Stimulated activated CD4-positive, alpha-beta T cell treated with anti-CD3 and anti-CD28 coated beads, TNF-alpha, amount 100 ng/mL, for 4 hours (primary cell): ENCODE measurements at places on chromosomes 2 and 18.

DNA sequence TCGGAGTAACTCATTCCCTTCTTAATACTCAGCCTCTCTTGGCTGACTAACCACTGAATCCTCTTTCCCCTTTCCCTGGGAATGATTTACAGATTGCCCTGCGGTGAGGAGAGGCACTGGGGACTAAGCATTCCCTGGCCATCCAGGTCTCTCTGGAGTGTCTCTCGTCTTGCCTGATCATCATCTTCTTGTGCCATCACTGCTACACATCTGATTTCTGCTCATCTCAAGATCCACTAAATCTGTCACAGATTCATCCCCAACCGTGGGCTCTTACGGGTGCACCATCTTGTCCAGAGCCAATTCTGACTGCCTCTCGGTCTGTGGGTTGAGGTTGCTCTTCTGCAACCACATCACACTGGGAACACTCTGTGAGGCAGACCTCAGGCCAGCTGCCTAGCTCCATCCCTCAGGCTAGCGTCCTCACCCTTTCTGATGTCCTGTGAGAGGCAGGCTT lies 12.0 kb downstream of the SFTPB start:
- no peak for DNase-seq

GRCh38 chr2:100141906-100142305 lies 484 bp downstream of the AFF3 start:
- DNase-seq, result no peak

- DNase-seq, result no peak
Measured at GRCh38 chr2:239803102-239803765, 221.9 kb downstream of the NDUFA10 start.

DNA sequence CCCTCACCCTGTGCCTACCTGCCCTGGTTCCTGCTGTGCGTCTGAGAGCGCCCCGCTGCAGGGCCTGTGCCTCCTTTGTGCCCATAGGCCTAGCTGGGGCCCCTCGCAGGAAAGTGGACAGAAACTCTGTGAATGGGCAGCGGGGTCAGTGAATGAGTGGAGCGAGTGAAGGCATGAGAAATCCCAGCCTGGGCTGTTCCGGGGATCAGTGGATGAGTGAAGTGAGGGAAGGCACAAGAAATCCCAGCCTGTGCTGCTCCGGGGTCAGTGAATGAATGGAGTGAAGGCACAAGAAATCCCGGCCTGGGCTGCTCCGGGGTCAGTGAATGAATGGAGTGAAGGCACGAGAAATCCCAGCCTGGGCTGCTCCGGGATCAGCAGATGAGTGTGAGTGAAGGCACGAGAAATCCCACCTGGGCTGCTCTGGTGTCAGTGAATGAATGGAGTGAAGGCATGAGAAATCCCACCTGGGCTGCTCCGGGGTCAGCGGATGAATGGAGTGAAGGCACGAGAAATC lies 2.0 kb downstream of the COLEC11 start:
- no peak for DNase-seq

DNA sequence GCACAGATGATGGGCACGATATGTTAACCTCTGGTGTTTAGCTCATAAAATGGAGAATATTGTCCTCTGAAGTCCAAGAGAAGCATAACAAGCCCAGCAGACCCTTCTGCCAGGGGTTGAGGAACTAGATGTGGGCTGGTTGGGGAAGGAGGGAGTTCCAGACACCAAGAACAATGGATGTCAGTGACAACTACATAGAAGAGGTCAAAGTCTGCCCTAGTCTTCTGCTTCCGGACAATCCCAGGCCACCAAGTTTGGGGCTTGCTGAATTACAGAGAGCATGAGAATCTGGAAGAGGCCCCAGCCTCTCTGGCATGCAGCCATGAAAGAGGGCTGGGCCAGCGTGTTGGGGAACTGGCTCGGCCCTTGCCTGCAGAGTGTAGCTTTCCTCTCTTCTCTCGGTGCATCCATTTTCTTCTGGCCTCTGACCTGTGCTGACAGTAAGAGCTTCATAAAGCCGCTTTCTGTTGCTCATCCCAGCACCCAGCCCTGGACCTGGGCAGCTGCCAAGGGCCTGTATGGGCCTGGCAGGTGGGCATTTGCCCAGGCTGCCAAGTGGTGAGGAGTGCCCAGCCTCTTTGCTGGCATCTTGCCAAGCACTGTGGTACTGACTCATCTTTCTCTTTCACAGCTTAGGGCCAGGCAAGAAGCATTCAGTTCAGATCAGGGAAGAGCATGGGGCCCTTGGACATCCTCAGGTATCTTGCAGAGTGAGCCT lies 14.6 kb upstream of the LAPTM4A start:
- no peak for DNase-seq

DNA sequence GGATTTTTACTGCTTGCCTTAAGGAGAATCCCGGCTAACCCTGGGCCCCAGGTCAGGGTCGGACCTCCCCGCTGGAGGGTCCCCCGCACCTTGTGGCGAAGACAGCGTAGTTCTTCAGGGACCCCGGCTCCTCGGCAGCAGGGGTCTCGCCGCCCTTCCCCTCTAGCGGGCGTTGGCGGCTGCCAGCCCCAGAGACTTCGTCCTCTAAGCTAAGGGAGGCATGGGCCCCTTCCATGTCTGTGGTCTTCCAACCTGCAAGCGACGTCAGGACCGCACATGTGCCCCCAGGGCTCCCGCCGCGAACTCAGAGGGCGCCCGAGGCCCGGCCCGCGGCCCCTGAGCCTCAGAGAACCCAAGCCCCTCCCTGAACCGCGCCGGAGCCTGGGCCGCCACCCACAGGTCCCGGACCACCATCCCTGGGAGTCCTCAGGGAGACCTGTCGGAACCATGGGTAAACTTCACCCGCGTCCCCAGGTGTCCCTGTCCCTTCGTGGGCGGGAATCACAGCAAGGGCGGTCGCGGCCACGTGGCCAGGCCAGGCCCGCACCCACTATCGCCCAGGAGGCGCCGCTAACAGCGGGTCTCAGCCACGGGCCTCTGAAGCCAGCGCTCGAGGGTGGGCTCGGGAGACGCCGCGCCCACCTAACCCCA lies 562 bp downstream of the ANKMY1 start:
- DNase-seq, result no peak

DNA sequence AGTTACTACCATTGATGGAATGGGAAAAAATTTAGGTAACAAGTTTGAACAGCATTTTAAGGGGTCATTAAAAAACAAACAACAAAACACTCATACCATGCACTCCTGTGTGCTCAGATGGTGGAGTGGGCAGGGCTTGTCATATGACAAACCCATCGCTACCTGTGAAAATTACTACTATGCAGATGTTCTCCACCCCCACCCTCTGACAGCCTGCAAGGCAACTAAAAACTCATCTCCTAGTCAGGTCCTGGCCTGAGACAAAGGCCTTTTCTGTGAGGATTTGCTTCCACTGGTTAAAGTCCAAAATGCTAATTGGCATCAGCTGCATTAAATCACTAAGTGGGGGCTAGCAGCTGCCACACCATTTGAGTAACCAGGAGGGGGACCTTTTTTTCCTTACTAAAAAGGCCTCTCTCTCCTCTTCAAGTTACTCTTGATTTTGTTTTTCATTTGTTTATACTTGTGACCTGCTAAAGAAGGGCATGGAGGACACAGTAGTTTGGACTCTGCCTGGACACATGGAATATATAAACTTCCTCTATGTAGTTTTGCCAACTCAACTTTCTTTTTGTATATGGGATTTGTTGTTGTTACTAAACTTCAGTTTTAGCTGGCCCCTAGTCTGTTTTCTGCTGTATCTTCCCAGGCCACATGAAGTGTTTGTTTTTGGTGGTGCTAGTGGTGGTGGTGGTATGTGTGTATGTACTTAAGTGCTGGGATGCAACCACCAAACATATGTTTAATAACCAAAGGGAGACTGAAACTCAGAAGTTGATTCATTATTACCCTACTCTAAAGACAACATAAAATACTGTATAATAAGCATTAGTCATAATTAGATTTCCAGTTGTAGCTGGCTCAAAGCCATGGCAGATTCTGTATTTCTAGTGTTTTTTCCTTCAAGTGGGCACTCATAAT lies 121.3 kb downstream of the MAP4K4 start:
- no peak for DNase-seq

DNA sequence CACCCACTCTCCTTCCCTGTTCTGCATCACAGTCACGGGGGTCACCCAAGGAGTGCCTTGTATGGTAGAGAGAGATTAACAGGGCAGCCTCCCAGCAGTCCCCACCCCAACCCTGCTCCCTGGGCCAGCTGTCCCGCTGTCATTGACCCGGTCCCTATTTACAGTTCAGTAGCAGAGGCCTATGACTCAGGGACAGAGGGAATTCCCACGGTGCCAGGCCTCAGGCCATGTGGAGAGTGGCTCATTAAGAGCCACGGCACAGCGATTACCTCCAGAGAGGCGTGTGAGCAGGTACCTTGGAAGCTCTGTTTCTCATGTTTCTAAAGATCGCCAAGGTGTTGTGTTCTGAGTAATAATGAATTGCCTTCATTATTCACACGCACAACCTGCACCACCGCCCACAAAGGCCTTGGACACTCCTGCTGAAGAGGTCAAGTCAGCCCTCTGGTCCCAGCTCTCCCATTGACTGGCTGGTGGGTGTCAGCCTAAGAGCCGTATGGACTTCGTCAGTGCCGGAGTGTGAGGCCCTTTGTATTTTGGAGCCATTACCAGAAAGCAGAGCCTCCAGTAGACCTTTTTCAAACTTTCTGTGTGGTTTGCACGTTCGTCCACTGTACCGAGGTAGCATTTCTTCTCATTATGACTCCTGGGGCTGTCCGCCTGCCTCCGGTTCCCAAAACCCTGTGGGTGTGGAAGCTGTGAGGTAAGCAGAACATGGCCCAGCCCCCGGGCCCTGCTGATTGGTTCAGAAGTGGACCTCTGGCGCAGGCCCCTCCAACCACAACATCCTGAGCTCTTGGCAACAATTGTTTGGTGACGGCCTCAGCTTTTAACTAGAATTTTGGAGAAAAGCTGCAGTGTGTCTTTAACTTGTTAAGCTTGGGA lies 47.0 kb downstream of the SERTAD2 start:
- DNase-seq, result peak; percentile 66

GRCh38 chr2:162017233-162017632 lies 56.8 kb downstream of the DPP4 start:
- DNase-seq, result no peak

DNA sequence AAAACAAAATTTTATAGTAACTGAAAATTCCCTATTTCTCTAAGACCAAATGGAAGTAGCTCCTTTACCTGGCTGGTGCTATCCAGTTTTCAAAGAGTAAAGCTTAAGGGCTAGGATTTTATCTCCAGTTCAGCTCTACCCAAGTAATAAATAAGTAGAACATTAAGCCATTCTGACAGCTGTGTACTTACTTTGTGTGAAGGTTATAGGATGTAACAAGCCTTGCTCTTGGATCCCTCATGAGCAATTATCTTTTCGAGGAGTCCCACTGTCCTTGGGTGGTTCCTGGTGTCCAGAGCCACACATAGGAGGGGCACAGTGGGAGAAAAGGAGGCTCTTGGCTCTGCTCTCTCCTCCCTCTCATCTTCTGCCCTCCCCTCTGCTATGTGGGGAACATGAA lies 45.5 kb downstream of the KIF5C start:
- no peak for DNase-seq

DNA sequence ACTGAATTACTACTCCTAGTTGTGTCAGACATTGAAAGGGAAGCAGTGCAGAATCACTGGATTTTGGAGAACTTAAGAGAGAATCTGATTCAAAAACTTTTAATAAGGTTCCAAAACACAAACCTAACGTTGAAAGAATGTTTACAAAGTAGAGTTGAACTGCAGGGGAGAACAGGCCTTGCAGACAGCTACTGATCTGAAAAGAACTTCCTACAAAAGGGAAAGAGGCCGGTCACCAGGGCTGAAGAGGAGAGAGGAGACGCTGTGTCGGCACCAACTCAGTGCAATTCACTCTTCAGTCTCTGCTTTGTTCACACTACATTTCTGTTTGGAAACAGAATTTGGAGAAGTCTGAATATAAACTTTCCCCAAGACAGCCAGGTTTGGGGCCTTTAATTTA lies 124.0 kb downstream of the GAREM1 start:
- no peak for DNase-seq

DNA sequence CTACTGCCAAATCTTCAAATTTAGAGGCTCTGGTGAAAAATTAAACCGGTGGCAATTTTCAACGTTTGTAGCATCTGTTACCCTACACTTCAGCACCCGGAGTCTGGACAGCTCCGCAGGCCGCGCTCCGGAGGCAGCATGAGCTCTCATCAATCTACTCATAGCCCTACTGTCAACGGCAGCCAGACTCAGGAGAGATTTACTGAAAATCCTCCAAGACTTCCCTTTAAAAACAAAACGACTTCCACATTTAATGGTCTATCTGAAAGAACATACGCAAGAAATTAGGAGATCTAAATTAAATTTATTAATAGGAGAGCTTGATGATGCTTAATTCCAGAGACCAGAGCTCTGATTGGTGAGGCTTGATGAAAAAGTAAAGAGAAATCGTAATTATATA lies 970 bp upstream of the ADCYAP1 start:
- DNase-seq, result no peak

GRCh38 chr2:218671097-218671653 lies 627 bp downstream of the RNF25 start:
- DNase-seq, result no peak

DNA sequence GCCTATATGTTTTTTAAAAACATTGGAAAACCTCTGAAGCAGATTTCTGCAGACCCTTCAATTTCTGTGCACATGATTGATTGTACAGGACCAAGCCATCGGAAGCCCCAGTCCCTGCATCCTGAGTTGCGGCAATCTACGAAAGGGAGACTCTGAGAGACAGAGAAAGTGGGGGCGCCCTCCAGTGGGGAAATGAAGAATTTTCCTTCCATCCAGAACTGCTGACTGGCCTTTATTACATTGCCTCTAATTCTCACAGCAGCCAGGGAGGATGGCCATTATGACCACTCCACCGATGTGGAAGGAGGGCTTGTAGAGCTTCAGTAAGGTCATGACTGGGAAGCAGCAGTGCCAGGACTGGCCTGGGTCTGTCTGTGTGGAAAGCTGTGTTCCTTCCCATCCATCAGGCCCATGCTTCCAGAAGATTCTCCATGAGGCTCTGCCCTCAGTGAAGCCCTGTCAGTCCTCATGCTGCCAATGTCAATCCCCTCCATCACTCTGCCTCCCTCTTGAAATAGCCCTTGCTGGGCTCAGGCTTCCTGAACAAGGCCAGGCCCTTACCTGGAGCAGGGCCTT lies 20.0 kb upstream of the RESP18 start:
- peak; percentile 24 for DNase-seq

DNA sequence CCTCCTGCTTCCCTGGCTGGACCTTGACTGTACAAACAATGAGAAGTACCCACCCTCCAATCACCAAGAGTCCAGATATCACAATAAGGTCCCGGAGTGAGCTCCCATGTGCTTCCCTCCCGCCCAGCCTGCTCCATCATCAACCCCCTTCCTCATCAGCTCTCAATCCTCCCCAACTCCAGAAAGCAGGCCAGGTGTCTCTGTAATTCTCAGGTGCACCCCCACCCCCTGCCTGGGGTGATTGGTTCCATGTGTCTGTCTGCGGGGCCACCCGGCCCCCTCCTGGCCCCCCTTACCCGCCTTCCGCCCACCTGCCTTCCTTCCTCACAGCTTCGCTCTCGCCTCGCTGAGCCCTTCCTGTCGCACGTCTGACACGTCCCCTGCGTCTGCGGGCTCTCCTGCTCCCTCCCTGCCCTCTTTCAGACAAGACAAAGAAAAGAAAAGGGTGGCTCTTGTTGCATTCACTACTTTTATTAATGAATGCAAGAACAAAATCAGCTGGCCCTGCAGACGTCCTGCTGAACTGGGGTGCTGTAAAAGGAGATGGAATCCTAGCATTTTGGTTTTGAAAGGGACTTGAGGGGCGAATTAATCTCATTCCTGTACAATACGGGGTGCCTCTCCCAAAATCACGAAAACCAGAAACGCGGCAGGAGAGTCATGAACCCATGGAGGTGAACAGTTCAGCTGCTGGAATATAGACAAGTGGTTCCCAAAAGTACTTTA lies 26.5 kb upstream of the IGFBP2 start:
- DNase-seq, result peak; percentile 4

GRCh38 chr2:127640082-127641072 lies 5.6 kb upstream of the GPR17 start:
- DNase-seq, result no peak

GRCh38 chr2:207051385-207051965 lies 112.2 kb downstream of the CPO start:
- no peak for DNase-seq
